ENCODE measurements at places on chromosomes 5 and 9.
A peak's percentile ranks its signal among the peaks of the same experiment; 100 is the strongest.

- DNase-seq: no peak
Observed at GRCh38 chr9:114504341-114505186, 709 bp downstream of the WHRN start.

DNA sequence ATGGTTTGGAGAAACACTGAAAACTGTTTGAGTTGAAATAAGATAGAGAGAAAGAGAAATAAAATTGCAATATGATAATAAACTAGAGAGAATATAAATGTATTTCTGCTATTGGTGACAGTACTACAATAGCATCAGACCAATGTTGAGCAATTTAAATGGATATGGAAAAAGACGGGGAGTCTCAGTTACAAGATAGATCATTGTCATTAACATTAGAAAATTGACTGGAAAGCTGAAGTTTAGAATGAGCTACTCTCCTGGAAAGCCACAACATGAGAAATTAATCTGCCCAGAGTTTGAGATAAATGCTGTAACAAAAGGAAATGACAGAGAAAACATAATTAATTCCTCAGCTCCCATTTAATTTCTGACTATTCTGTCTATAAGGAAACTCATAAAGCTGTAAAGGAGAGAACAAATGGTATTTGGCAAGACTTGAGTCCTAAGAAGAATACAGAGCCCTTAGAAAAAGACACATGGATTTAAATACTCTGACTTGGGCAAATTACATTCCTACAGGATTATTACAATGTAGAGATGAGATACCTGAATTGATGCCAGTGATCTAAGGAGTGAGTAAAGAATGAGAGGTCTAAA, 624.5 kb upstream of the CHD1 start:
- DNase-seq: no peak

GRCh38 chr9:93501406-93501805, 48.0 kb upstream of the FAM120AOS start:
- no peak for DNase-seq

DNA sequence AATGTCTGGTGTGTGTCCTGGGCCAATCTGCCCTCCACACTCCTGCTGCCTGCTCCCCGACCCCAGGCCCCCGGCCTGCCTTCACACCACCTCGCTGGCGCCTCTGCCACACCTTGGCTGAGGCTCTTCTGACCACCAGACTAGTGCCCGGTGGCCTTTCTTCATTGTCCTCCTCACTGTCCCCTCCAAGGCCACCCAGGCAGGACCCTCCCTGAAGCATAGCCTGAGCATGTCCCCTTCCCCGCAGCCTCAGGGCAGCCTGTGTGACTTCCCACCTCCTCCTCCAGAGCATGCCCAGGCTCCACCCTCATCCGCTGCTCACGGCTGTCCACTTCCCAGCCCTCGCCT, 154.6 kb downstream of the OLFM1 start:
- no peak for DNase-seq

- no peak for DNase-seq
Observed at GRCh38 chr5:167294882-167295680, 996.4 kb upstream of the WWC1 start.

- DNase-seq: no peak
Observed at GRCh38 chr9:72600671-72601070, 79.3 kb downstream of the TMC1 start.

- DNase-seq: no peak
Observed at GRCh38 chr9:123395276-123395688, 39.3 kb downstream of the CRB2 start.

DNA sequence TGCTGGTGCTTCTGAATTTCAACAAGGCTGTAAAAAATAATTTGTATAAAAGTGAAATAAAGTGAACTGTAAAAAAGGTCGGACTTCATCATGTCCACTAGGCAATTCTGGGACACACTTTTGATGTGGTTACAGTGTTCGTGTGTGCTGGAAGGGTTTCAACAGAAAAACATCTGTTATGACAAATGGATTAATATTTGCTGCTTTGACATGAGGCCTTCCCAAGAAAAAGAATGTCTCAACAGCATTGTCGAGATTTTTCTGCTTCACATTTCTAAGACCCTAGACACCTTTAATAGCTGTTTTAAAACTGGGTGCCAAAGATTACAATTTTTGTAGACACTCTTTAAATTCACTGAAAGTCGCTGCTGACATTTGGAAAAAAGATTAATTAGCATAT, 216.6 kb downstream of the SLC12A2 start:
- no peak for DNase-seq

DNA sequence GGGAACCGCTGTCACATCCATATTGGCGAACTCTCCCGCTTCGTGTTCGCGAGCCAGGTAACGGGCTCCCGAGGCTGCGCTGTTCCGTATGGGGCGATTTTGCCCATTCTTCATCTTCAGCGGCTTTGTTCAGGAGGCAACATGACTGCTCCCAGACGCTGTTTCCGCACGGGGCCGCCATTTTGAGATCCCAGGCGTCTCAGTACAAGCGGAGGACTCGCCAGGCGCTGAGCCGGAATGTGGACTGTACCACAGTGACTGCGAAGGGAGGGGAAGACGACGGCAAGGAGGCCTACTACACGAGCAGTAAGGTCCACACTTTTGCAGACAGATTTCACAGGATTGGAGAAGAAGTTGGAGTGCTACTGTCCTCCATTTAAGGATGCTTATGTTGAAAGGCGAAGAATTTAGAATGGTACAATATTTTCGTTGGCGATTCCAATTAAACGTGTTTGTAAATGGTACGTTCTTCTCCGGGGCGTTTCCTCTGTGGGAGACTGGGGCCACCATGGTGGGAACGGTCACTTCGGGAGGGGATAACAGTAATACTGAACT, 41.6 kb upstream of the ZNF300 start:
- DNase-seq: peak; percentile 81

GRCh38 chr9:96413302-96414221, 4.6 kb downstream of the ZNF367 start:
- peak; percentile 59 for DNase-seq

GRCh38 chr9:115921301-115921700, 232.3 kb upstream of the PAPPA start:
- DNase-seq: no peak

GRCh38 chr5:72501488-72501887, 5.7 kb downstream of the ZNF366 start:
- DNase-seq: no peak

- DNase-seq: no peak
Observed at GRCh38 chr5:124870070-124870469, 123.6 kb upstream of the ZNF608 start.

- DNase-seq: no peak
Observed at GRCh38 chr5:171725205-171725601, 60.4 kb upstream of the SMIM23 start.

DNA sequence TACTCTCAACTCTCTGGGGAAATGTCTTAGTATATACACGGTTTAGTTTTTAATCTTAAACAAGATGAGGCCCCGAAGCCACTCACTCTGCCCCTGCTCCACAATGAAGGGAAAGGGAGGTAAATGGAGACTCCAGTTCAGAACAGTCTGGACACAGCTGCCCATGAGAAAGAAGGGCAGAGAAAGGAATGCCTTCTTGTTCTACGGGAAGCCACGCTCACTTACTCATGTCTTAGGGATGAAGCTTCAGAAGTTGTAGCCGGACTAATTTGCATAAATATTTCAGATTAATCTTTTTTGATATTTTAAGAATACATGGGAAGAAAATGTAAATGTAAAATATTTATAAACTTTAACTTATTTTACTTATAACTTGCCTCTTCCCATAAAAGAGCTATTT, 94.0 kb downstream of the COL23A1 start:
- no peak for DNase-seq

DNA sequence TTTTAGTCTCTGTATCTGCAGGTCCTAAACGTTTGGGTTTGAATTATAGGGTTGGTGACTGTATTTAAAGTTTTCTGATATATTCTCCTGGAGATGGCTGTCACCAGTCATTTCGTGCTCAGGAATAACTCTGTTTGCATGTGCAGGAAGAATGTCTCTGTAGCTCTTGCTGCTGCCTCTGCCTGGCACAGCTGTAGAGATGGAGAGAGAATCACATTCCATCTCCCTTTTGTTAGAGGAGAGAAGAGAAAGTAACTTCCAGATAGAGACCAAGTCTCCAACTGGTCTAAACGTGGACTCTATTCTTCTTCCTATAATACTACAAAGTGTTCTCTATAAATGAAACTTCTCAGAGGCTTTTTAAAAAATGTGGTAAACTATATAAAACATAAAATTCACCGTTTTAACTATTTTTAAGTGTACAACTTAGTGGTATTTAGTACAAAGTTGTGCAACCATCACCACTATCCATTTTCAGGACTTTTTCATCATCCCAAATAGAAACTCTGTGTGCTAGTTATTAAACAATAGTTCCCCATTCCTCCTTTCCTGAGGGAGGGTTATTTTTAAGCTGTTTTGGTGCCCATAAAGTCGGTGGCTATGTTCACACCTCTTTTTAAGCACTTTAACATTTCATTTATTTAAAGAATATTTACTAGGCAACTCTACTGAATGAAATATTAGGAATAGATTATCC, 20.7 kb upstream of the STARD4 start:
- DNase-seq: no peak

DNA sequence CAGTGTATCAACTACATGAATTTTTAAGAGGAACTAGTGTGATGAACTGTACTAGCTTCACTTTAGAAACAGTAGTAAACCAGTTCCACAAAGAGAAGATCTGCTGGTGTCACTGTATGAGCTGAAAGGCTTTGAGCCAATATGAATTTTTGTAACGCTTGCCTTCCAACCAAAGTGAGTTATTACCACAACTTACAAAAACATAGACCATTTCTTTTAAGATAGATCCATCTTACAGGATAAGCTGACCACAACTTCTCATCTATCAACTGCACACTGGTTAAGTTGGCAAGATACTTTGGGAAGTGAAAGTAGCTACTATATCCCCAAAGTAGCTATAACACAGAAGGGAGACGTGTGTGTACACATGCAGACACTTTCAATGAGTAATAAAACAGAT, 849.6 kb upstream of the DMAC1 start:
- no peak for DNase-seq

- no peak for DNase-seq
Observed at GRCh38 chr5:175201393-175201792, 242.6 kb downstream of the DRD1 start.

DNA sequence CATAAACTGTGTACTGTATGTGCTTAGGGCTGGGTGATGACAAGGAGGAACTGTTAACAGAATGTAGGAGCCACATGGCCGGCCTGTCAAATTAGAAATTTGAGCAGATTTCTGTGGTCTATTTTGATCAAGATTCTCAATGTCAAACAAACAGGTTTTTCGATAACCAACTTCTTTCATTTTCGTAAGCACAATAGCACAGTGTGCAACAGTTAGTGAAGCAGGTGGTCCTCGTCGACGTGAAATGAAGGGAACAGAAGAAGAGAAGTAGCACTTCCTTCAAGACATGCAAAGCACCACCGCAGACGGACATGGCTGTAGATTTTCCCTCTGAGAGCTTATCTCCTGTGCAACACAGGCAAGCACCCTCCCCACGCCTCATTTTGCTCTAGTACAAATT, 252.1 kb downstream of the CRB2 start:
- no peak for DNase-seq

- no peak for DNase-seq
Observed at GRCh38 chr5:29017501-29017900, 1979.1 kb upstream of the CDH9 start.

GRCh38 chr5:8628521-8628920, 759.6 kb downstream of the MTRR start:
- no peak for DNase-seq

- DNase-seq: no peak
Observed at GRCh38 chr9:79809931-79810330, 238.2 kb downstream of the TLE4 start.

DNA sequence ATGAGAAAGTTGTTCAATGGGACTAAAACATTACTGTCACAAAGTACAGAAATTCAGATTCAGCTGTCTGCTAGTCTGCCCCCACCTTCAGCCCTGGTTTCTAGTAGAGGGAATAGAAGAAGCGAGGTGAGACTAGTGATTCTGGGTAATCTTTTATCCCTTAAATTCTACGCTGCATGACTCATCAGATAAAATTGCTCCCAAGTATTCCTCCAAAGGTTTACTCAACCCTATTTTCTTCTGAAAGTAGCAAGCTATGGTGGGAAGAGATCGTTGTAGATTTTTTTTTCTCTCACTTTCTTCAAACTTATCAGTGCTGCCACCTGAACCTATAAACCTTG, 318.9 kb upstream of the RIOK2 start:
- no peak for DNase-seq

GRCh38 chr9:20604562-20604961, 17.7 kb downstream of the MLLT3 start:
- DNase-seq: no peak

DNA sequence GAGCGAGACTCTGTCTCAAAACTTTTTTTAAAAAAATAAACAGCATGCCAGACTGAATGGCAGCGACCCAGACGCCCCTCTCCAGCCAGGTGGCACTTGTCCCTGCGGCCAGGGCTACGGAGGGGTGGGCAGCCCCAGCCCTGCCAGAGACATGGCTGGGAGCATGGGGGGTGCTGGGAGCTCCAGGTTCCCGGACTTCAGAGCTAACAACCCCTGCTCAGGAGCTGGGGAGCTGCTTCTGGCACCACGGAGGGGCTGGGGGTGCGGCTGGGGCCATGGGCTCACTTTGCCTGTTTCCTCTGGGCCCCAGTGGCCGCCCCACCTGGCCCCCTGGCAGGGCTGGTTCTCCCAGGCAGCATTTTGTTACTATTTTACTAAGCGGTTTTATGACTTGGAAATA, 49.9 kb downstream of the SLC12A7 start:
- DNase-seq: no peak

- no peak for DNase-seq
Observed at GRCh38 chr9:116267021-116267420, 113.4 kb downstream of the PAPPA start.

DNA sequence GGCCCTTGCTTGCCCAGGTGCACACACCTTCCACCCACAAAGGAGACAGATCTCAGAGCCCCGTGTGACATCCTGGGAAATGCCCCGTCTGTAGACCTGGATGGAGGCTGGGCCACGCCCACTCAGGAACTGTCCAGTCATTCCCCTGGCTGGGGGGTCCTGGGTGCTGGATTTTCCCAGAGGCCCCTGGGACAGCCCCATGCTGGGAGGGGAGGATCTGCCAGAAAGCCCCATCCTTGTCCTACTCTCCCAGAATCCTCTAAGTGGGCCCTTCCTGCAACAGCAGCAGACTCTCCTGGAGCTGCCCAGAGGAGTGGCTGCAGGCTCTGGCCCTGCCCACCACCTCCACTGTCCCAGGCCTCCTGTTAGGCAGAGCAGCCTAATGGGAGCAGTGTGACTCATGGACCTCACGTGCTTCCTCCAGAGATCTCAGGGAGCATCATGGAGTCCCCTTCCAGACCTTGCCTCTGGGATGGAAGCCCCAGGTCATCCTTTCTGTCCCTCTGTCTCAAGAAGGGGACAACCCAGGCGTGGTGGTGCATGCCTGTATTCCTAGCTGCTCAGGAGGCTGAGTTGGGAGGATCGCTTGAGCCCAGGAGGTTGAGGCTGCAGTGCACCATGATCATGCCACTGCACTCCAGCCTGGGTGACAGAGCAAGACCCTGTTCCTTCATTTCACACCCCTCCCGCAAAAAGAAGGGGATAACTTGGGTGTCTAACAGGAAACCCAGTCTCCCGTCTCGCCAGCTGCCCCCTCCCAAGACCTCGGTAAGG, 51.7 kb downstream of the JADE2 start:
- no peak for DNase-seq
